Central memory CD4-positive, alpha-beta T cell (primary cell): ENCODE measurements at places on chromosomes 1 and 21.

- no peak for DNase-seq
These were observed 153.4 kb downstream of the NRIP1 start for GRCh38 chr21:14911351-14911750.

DNA sequence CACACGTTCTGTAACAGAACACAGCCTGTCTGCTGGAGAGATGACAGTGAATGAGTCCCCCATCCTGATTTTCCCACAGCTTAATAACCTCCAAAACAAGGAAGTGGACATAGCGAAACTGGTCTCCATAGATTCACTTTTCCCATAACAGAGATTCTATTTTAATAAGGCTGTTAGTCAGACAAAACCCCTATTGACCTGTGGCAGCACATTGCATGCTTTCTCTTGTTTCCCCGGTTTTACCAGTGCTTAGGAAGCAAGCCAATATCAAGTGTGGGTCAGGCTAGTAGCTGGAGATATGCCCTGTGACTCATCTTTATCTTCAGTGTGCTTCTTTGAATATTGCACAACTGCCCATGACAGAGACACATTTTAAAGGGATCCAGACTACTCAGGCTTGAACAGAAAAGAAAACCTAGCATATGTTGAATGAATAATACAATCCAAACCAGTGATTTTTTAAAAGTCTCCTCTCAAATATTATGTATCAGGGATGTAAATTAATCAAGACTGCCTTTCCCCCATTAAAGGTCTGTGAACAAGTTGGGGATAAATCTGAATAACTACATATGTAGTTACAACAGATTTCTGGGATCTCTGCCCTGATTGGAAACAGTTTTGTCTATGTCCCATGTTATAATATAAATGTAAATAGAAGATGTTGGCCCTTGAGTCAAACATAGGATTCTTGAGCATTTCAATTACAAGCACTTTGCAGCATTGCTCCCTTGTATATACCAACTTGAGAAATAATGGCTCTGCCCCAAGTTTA is 11.9 kb upstream of the CLDN8 start:
- DNase-seq: no peak

- no peak for DNase-seq
These were observed 18.8 kb downstream of the KIF26B start for GRCh38 chr1:245173446-245174211.

DNA sequence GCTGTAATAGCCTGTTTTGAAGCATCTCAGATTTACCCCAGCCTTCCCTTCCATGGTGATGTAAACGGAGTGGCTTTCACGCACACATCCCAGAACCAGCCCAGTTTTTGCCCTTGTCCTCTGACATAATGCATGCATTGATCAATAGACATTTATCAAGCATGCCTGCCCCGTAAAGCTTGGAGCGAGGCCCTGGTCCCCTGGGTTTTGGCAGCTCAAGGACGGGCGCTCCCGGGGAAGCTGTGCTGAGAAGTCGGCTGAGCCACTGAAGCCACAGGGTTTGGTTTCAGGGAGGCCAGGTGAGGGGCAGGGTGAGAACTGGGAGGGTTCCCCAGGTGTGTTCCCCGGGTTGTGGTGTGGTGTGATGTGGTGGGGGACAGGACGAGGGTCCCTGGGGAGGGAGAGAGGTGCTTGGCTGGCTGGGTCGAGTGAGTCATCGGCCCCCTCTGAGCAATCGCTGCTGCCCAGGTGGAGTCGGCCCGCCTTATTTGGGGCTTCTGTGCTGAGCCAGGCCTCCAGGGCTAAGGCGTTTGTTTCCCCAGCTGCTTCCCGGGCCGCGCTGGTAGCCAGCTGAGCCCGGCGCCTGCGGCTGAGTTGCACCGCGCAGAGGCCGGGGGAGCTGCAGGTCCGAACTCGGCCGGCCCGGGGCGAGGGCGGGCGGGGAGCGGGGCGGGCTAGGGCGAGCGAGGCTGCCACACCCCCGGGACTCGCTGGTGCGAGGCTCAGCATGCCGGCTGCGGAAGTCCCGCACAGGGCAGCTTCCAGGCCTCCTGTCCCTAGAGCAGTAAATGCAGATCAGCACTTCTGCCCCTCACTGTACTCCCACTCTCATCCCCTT is 23.6 kb downstream of the ATP2B4 start:
- peak; percentile 70 for DNase-seq

DNA sequence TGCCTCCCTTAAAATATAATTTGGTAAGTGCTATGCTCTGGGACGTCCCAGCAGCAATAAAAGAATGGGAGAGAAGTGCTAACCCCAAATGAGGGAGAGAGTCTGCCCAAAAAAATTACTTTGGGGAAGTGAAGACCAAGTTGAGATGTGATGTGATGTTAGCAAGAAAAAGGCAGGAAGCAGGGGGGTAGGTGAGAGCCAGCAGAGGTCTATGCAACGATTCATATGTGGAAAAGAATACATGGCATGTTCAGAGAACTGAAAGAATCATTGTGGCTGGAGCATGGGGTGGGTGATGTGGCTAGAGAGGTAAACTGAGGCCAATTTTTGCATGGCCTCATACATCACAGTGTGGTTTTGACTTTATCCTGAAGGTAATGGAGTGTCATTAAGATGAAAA is 5.6 kb upstream of the CTPS1 start:
- no peak for DNase-seq

DNA sequence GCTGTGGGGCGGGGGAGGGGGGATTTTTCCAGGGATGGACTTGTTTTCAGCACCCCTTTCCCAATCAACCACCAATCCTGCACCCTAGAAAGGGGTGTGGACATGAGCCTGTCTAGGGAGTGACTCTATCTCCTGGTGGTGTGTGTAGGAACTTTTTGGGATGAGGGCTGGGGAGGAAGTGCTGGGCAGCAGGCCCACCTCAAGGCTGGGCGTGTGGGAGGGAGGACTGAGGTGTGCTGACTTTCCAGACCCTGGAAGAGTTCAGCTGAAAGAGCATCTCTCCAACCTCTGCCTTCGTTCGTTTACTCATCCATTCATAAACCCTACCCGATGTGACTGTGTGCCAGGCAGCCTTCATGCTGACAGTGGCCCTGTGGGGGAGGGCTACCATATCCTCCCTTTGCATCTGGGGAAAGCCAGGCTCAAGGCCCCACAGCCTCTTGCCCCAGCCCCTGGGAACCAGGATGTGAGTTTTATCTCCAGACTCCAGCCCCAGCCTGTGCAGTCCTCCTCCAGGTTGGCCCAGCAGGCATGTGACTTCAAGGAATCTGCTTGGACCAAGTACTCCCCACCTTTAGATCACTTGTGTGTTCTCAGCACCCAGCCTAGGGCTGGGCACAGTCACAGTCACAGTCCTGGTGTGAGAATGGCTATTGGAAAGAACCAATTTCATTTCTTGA is 6.7 kb downstream of the KNCN start:
- no peak for DNase-seq

DNA sequence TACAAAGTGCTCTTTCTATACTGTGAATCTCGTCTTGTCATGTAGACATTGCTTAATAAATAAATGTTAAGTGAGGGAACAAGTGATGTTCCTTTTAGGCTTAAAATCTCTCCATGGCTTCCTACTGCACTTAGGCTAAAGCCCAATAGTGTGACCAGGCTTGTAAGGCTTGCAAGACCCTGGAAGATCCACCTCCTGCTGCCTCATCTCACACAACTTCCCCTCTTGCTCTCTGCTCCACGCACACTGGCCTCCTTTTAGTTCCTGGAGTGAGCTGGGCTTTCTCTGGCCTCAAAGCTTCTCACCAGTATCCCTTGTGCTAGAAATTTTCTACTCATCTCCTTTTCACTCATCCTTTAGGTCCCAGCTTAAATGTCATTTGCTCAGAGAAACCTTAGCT is 41.5 kb upstream of the DIPK1A start:
- DNase-seq: no peak

DNA sequence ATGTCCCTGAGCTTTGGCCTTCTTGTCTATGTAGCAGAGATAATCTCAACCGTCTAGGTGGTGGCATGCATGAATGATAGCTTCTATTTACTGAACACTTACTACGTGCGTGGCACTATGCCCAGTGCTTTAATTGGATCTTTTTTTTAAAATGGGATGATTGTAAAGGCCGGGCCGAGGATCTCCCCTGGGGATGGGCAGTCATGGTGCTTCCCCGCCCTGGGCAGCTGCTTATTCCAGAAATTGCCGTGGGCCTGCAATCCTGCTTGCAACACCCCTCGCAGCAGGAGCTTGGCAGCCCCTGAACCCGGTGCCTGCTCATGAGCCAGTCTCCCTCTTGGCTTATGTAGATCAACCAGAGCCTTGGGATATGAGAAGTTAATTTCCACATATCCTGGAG is 360.7 kb downstream of the CAMTA1 start:
- no peak for DNase-seq

DNA sequence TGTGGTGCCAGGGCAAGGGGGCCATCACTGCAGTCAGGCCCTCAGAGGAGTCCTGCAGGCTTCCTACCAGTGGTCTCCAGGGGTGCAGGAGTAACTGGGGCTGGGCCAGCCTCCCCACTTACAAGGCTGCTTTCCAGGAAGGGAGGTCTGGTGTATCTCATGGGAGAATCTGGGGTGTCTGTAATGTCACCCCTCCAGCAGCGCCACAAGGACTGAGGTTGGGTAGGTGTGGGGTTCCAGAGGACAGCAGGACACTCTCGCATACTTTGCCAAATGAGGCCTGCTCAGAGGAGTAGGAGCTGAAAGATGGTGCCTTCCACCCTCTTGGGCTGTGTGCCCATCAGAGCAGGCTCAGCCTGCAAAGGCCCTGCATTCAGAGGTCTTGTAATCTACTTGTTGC is 46.9 kb downstream of the TNNT2 start:
- DNase-seq: no peak

- DNase-seq: no peak
These were observed 36.8 kb downstream of the CITED4 start for GRCh38 chr1:40825435-40825788.

DNA sequence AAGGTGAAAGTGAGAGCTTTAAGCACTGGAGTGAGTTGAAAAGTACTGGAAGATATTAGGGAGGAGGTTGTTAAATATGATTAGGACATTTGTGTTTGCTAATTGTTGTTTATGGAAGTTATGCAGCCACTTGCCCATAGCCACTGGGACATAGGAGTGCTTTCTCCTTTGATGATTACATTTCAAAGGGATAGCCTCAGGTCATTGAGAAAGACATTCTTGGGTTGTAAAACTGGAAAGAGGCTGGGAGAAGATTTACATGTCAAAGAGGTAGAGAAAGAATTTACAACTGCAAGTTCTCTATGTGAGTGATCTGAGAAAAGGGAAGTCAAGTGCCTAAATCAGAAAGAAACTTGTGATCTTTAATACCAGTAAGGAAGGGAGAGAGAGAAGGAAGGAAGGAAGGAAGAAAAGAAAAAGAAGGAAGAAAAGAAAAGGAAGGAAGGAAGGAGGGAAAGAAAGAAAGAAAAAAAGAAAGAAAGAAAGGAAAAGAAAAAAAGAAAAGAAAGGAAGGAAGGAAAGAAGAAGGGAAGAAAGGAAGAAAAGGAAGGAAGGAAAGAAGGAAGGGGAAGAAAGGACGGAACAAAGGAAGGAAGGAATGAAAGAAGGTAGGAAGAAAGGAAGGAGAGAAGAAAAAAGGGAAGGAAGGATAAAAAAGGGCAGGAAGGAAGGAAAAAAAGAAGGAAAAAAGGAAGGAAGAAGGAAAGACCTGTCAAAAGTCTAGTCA is 284.6 kb upstream of the DPYD start:
- no peak for DNase-seq

DNA sequence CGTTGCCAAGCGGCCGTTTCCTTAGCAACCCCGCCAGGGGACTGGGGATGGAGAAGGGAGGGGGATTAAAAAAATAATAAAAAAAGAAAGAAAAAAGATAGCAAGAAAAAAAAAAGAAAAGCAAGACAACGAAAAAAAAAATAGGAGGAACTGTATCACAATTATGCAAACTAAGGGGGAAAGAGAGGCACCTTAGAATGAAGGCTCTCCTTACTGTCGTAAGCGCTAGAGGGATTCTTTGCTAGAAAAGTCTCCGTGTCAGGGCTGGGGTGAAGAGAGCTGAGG is 625 bp upstream of the NEGR1 start:
- DNase-seq: peak; percentile 7

DNA sequence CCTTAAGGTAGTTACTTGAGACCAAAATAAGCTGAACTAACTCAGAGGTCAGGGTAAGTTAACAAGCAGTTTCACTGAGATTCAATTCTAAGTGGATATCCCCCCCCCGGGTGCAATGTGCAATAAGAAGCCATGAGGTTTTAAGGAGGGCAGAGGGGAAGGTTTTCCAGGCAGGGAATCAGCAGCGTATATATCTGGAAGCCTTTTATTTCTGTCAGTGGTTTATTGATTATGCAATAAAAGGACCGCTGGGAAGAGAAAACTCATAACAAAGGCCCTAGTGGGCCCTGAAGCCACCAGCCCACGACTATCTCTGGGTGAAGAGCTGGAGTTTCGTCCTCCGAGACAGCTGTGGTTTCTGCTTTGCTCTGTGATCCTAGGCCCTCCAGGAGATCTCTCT is 53.1 kb upstream of the CTPS1 start:
- no peak for DNase-seq

- DNase-seq: no peak
These were observed 11.5 kb upstream of the COL16A1 start for GRCh38 chr1:31715087-31715872.

GRCh38 chr1:22503721-22504410 is 52.2 kb downstream of the ZBTB40 start:
- DNase-seq: no peak

- DNase-seq: no peak
These were observed 51.1 kb downstream of the LRRC8D start for GRCh38 chr1:89871768-89872473.

DNA sequence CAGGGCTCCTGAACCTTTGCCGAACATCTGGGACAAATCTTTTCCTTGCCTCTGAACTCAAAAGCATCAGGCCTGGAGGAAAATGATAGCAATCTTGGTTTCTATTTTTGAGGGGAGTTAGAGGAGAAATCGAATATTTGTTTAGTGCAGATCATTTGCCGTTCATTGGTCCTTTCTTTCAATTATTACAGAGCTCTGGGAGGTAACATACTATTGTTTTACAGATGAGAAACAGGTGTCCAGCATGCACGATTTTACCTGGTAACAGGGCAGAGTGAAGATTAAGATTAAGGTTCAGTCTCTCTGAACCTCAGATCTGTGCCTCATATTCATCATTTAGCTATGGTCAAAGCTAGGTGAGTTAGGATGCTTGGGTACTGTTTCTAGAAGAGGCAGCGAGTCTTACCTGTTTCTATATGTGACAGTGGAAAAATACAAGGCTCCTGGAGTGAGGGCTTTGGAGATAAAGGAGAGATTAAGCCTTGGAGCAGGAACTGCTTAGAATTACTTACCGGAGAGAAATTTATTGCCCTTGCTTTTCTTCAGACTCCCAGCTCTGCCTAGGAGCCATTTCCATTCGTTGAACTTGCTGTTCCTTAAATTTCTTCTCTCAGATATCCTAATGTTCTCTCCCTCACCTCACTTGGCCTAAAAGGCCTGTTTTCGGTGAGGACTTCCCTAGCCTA is 1.4 kb downstream of the PRCC start:
- no peak for DNase-seq
